Bronchial epithelial cell (primary cell): ENCODE measurements at places on chromosomes 13 and 19.

DNA sequence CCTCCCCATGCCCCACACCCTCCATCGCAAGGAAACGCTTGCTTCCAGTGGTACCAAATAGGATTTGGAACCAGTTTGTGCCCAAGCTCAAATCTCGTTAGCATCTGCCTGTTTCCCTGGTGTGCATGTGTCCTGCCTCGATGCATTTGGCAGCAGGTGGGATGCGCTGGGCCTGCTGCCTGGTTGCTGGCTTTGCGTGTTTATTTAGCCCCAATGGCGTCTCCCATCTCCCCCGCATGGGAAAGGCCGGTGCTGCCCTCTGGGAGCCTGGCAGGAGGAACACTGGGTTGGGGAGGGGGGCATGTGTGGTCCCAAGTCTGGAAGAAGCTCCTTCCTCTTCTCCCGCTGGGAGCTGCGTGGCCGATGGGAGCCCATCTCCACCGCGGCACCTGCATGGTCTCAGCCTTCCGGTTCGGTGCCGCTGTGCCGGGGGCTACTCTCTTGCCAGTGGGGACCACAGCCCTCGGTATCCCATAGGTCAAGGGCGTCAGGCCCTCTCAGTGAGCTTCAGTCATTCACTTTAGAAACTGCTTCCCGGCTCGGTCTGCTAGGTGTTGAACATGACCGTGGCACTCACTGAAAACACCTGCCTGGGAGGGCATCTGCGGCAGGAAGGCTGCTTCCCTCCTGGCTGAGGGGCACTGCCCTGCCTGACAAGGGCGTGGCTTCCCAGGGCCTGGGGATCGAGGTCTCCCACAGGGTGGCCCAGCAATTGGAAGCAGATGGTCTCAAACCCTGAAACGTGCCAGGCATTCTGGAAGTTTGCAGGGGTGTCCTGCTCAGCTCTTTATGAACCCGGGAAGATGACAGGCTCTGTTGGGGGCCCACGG lies 11.8 kb upstream of the F7 start:
- no peak for DNase-seq

- no peak for DNase-seq
Observed at GRCh38 chr13:25291691-25292090, 4.4 kb upstream of the MTMR6 start.

GRCh38 chr13:28468023-28468915 lies 26.7 kb downstream of the FLT1 start:
- no peak for DNase-seq

GRCh38 chr19:9935506-9936325 lies 599 bp downstream of the OLFM2 start:
- DNase-seq: no peak

DNA sequence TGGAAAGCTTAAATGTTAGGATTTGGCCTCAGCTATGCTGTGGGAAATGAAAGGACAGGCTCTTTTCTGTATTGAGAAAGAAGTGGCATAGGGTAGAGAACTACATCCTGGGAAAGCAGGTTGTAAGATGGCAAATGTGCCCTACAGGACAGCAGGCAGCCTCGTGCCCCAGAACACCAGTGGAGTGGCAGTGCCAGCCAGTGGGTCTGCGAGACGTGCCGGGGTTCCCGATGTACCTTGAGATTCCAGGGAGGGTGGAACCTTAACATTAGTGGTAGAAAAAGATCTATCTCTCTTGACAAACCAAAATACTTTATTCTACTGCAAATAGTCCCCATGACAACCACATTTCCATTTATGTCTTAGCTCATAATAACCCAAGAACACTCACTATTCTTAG lies 42.7 kb downstream of the DCLK1 start:
- DNase-seq: no peak

GRCh38 chr19:38657633-38658222 lies 10.3 kb downstream of the ACTN4 start:
- DNase-seq: peak; percentile 99

- no peak for DNase-seq
Observed at GRCh38 chr13:103431856-103432255, 365.6 kb upstream of the SLC10A2 start.

DNA sequence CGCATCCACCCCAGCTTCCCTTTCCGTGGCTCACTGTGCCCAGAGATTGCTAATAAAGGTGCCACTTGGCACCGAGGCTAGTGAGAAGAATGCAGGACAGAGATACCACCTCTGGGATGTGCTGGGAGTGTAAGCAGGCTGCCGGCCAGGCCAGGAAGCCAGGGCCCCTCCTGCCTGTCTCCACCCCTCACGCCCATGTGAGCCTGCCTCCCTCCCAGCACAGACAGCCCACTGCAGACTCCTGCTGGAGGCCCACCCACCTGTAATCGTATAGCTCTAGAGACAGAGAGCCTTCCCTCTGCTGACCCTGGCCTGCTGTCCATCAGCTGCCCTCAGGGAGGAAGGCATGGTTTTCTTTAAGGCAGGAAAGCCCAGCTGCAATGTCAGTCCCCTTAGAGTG lies 13.9 kb downstream of the VSTM2B start:
- DNase-seq: no peak

- no peak for DNase-seq
Observed at GRCh38 chr13:33322965-33323668, 37.6 kb upstream of the STARD13 start.

- DNase-seq: no peak
Observed at GRCh38 chr13:49610176-49610575, 18.1 kb upstream of the ARL11 start.

DNA sequence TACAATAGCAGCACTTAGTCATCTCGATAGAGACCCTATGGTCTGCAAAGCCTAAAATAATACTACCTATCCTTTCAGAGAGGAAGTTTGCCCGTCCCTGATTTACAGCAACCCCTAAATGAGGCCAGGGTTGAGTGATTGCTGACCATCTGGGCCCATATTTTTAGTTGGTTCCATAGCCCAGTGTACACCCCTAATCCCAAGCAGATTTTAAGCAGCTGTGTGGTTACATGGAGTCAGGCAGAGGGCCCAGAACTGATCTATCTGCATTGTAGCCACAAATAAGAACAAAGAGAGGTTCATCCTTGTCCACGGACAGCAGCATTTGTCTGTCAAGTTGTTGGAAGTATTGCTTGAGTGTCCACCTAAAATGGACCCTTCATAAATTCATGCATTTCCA lies 148.2 kb downstream of the DCT start:
- DNase-seq: no peak

DNA sequence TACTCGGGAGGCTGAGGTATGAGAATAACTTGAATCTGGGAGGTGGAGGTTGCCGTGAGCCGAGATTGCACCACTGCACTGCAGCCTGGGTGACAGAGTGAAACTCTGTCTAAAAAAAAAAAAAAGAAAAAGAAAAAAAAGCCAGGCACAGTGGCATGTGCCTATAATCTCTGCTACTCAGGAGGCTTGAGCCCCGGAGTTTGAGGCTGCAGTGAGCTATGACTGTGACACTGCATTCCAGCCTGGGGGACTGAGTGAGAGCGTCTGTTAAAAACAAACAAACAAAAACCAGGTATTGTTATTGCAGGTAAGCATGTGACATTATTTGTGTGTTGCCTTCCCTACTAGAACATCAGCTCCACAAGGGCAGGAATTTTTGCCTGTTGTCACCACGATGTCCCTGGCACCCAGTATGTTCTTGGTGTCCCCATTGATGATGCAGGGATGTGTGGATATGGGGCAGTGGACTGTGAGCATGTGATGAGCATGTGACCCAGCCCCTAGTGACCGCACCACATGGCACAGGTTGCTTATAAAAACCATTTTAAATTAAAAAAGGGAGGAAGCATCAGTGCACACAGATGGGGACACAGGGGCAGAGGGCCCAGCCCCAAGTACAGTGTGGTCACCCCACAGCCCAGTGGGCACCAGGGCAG lies 1.6 kb upstream of the KANK2 start:
- no peak for DNase-seq

DNA sequence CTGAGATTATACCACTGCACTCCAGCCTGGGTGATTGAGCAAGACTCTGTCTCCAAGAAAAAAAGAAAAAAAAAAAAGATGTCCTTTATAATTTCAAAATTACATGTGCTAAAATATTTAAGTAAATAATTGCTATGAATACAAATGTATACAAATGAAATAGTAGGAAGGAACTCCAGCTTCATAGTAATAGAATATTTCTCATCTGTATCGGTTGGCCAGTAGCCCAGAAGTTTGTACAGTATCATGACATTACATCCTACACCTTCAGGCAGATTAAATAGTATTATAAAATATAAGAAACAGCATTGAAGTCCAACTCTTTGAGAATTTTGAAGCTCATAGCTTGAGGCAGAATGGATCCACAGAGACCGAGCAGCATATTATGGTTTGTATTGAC lies 36.5 kb upstream of the CLDN10 start:
- DNase-seq: peak; percentile 73

- peak; percentile 42 for DNase-seq
Observed at GRCh38 chr19:48506138-48506733, 5.4 kb downstream of the LMTK3 start.

DNA sequence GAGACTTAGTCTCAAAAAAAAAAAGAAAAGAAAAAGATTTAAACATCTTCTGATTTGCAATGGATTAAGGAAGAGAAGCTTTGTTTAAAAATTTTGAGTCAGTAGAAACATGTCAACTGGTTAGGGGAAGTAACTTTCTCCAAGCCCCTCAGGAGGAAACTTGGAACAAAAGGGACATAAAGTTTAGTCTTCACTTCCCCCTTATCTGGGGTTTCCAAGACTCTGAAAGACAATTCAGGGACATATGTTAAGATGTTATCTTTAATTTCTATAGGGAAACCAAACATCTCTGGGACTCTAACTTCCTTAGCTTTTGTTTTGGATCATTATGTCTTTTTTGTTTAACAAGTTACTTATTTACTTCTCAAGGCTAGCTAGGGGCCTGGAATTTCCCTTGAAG lies 20.1 kb upstream of the MRI1 start:
- no peak for DNase-seq

DNA sequence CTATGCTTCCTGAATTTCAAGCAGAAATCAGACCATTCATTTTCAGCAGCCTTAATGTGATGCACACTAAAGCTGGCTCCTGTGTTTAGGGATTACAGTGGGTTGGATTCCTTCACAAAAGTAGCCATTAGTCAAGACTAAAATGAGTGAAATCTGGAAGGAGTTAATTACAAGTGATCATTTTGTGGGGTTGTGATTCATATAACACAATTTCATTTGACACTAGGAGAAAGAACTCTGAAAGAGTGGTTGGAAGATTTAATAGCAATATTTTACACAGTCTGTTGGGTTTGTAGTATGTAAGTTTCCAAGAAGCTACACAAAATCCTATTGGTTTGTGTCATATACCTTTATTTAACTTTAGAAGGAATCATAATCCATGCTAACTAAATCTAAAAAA lies 236.9 kb downstream of the DCT start:
- DNase-seq: no peak

DNA sequence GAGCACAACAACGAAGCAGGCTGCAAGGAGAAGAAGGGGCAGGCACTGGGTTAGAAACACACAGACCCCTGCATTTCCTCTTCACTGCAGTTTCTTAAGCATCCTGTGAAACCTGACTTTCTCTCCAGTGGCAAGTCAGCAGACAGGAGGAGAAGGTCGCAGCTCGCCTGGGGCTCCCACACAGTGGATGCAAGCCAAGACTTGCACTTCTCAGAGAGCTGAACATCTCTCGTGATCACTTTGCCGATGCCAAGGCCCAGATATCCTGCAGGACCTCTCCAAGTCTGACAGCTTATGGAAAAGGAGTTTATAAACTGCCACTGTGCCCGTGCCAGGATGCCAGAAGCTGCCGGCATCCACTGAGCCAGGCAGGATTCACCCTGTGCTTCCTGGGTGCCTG lies 18.4 kb downstream of the TMEM272 start:
- DNase-seq: peak; percentile 46

DNA sequence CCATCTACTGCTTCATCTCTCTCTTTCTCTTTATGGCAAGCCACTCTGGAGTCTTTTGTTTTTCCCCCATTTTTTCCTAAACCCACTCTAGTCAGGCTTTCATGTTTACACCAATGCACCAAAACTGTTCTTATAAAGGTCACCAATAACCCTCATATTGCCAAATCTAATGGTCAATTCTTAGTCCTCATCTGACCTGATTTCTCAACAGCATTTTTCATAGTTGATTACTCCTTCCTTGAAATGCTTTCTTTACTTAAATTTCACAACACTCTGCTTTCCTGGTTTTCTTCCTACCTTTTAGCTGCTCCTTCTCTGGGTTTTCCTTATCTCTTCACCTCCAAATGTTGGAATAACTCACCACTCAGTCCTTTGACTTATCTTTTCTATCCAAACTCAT lies 47.9 kb downstream of the MICU2 start:
- DNase-seq: no peak

GRCh38 chr19:2424686-2425621 lies 2.4 kb downstream of the TIMM13 start:
- DNase-seq: no peak

DNA sequence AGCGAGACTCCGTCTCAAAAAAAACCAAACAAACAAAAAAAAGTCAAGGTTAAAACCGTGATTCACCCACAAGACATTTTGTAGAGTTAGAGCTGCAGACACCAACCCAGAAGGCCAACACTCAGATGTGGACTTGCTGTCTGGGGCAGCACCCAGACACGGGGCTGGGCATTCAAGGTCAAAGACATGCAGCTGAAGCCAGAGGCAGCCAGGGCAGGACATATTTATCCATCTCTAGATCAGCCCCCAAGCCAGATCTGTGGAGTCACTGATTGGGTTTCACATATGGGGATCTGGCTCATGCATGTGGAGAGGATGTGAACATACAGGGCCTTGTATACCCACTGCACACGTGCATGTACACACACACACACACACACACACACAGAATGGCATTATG lies 3.6 kb downstream of the KLK15 start:
- no peak for DNase-seq

GRCh38 chr13:101258071-101258470 lies 158.2 kb downstream of the NALCN start:
- DNase-seq: peak; percentile 64

DNA sequence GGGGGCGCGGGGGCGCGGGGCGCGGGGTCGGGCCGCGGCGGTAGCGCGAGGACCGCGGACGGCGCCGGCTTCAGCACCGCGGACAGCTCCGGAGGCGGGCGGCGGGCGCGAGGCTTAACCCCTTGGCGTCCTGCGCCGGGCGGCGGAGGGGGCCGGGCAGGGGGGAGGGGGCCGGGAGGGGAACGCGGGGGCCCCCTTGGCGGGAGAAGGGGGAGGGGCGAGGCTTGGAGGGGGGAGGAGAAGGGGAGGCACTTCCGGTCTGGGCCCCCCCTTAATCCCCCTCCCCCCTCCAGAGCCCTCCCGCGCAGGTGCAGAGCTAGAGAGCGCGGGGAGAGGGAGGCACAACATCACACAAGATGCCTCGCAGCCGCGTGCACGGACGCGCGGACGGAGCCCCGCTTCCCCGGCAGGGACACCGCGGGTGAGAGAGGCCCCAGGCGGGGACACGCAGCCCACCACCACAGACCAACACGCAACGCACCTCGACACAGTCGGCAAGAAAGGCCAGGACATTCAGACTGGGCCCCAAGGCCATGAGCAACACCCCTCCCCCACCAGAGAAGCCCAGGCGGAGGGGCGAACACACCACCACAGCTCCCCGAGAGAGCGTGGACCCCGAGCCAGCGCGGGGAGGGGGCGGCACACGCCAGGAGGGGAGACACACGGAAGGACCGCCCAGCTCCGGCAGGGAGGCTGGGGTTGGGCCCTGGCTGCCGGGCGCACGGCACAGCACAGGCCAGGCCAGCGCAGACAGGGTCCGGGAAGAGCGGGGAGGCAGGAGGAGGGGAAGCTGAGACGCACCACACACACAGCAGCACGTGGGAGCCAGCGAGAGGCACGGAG lies 24.1 kb downstream of the SHANK1 start:
- DNase-seq: no peak

GRCh38 chr13:21231426-21231940 lies 55.0 kb downstream of the MRPL57 start:
- no peak for DNase-seq

GRCh38 chr19:6443986-6444385 lies 10.4 kb upstream of the SLC25A41 start:
- DNase-seq: no peak
